Activated CD4-positive, alpha-beta T cell treated with anti-CD3 and anti-CD28 coated beads, Interleukin-2, Interleukin-4, amounts not matched to agents 100 ng/mL and 50 ng/mL, durations not matched to agents 16 hours and 8 hours (primary cell): ENCODE measurements at places on chromosomes 12 and 14.

GRCh38 chr12:12467688-12468261, 94.9 kb downstream of the DUSP16 start:
- DNase-seq = peak; percentile 71

GRCh38 chr12:53513712-53514410, 6.6 kb upstream of the NPFF start:
- DNase-seq = no peak

DNA sequence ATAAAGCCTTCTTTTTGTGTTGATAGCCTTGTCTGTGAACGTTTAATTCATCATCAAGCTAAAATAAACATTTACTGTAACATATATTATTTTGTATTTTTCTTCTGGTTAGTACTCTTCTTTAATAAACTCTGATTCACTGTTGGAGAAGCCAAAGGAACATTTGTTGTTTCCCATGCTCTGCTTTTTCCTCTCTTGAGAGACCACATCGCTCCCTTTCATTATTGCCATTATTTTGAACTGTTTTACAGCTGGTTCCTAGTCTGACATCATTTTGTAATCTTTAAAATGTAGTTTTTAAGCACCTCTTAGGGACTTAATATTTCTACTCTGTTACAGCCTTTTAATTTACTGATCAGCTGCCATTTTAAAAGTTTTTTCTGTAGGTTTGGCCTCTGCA, 301.8 kb downstream of the NPAS3 start:
- no peak for DNase-seq

GRCh38 chr12:32926356-32926755, 29.8 kb upstream of the PKP2 start:
- DNase-seq = no peak
